ENCODE measurements at places on chromosomes 12 and 14.
A peak's percentile ranks its signal among the peaks of the same experiment; 100 is the strongest.

DNA sequence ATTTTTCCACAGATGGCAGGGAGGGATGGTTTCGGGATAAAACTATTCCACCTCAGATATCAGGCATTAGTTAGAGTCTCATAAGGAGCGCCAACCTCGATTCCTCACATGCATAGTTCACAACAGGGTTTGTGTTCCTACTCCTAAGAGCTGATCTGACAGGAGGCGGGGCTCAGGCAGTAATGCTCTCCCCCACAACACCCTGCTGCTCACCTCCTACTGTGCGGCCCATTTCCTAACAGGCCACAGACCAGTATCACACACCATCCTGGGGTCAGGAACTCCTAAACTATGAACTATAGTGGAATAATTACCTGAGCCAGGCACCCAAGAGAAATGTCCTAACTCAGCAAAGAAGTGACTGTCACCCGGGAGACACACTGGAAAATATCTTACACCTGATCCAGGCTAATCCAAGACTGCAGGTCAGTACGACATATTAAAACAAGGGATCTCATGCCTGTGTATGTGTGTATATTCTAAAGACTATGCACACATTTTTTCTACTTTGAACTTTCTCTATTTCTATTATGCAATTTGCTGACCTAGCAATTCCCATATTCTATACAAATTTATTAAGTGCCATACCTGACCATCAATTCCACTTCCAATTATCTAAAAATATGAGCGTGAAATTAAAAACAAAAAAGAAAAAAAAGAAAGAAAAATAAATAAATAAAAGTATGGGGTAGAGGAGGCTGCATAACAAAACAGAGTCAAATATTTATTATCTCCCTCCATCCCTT lies 4.7 kb downstream of the NAA25 start:
- DNase-seq, result no peak

GRCh38 chr14:103230021-103230420 lies 104.0 kb upstream of the EIF5 start:
- no peak for DNase-seq

GRCh38 chr14:105315211-105315721 lies 718 bp downstream of the PACS2 start:
- DNase-seq, result no peak

DNA sequence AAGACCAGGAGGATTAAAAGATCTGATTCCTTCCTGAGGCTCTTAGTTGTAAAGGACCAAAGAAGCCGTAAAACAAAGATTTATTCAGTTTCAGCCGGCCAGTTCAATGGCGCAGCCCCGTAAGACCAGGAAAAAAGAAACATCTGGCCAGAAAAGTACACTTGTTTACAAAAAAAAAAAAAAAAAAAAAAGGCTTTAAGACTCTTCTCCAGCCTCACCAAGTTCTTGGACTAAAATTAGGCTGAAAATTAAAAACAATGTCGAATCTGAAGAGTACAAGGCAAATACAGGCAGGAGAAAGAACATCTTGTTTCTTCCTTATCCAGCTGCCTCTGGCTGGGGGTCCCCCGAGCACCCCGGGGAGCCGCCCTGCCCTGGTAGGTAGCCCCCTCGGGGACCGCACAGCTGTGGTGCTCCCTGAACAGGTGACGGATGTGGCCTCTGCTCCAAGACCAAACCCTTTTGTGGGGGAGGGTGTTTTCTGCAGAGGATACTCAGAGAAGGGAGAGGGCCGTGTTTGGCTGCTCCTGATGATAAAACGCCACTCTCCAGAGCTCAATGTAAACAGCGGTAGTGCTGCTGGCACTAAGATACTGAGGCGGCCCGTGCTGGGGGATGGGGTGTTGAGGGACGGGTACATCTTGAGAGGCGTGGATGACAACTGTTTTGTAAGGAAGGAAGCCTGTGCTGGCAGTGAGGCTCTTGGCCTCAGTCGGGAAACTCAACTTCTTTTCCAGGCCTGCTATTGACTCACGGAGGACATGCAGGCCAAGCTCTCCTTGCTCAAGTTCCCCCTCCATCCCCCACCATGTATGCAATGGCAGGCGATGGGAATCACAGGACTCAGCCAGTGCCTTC lies 201.0 kb upstream of the DIO3 start:
- DNase-seq, result no peak

DNA sequence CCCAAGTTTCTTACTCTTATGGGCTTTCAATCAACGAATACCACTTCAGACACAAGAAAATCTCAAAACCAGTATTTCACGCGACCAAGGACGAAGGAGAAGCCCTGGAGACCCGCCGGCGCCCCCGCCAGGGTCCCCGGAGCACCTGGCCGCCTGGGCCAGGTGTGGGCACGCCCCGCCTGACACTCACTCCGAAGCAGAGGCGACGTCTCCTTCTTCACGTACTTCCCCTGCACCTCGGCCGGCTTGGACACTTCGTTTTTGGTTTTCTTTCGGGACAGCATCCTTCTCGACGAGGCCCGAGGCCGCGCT lies 466 bp downstream of the SAV1 start:
- DNase-seq, result no peak

DNA sequence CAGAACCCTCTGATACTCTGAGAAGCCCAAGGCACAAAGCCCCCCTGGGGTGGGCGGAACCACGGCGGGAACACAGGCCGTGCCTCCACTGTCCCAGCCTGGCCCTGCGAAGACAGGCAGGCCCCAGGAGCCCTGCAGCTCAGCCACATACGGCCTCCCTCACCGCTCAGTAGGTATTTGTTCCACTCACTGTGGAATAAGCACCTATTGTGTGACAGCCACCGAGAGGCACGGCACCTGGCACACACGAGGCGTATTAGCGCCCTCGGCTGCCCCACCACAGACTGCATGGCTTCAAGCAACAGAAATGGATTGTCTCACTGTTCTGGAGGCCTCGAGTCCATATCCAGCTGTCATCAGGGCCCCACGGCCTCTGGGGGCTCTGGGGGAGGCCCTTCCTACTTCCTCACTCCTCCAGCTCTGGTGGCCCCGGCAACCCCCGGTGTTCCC lies 66.3 kb downstream of the NCOR2 start:
- DNase-seq, result no peak

DNA sequence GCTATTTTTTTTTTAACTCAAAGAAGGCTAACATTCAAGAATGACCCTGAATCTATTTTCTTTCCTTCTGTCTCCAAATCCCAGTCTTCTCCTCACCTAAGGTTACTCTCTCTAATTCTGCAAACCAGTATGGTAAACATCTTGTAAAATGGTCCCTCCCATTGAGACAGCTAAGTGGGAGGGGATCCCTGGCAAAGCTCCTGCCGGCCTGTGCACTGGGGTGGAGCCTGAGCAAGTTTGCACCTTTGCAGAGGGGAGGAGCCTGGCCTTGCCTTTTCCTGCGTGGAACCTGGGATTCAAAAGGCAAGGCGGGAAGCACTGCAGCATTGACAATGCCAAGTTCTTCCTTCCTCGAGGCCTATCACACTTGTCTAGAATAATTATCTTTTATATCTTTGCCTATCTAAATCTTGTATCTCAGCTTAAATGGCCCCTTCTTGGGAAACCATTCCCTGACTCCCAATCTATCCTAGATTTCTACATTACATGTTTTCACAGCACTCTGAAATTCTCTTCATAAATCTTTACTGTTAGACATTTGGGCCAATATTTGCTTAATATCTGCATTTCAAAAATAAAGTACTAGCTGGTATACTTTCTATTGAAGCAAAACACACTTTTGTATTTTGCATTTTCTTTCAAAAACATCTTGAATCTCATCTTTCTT lies 83.0 kb downstream of the EPS8 start:
- no peak for DNase-seq

- DNase-seq, result peak; percentile 86
These were observed 8.5 kb upstream of the AMIGO2 start for GRCh38 chr12:47088021-47088944.

- DNase-seq, result no peak
These were observed 56.1 kb upstream of the YARS2 start for GRCh38 chr12:32811686-32812392.

DNA sequence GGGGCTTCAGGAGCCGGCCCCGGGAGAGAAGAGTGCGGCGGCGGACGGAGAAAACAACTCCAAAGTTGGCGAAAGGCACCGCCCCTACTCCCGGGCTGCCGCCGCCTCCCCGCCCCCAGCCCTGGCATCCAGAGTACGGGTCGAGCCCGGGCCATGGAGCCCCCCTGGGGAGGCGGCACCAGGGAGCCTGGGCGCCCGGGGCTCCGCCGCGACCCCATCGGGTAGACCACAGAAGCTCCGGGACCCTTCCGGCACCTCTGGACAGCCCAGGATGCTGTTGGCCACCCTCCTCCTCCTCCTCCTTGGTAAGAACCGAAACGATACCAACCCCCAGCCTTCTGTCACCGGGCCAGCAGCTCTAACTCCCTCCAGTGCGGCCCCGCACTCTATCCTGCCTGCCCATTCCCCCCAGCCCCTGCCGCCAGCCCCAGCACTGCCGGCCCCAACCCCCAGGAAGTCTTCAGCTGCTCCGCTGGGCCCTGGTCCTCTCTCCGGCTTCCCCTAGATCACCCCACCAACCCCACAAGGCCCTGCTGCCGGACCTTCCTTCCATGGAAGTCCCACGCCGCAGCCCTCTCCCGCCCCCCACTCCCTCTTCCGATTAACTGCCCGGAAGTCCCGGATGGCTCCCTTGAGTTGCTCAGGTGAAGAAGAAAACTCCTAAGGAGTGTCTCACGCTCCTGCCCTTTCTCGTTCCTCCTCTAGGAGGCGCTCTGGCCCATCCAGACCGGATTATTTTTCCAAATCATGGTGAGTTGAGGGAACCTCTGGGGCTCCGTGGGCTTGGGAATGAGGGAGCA lies 693 bp downstream of the LRP10 start:
- peak; percentile 78 for DNase-seq

- no peak for DNase-seq
These were observed 20.5 kb upstream of the MGP start for GRCh38 chr12:14906114-14906513.

GRCh38 chr14:70748422-70748821 lies 60.9 kb downstream of the MAP3K9 start:
- peak; percentile 20 for DNase-seq

GRCh38 chr14:99532310-99532709 lies 51.1 kb downstream of the CCNK start:
- DNase-seq, result no peak

GRCh38 chr12:109621901-109622364 lies 48.3 kb downstream of the MVK start:
- DNase-seq, result no peak

GRCh38 chr12:47819138-47819895 lies 386 bp downstream of the HDAC7 start:
- no peak for DNase-seq

DNA sequence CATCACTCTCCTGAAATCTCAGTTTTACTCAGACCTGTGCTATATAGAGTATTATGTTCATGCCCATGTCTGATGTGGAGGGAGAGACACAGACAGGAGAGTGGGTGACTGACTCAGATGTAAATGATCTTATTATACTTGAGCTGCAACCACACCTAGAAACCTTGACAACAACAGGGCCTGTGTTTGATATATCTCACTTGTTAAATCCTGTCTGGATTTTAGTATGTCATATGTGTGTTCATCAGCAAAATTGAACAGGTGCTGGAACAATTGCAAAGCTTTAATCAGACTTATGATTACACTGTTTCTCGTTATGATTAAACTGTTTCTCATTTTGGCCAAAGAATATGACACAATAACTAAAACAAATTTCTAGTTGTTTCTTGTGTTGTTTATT lies 37.7 kb downstream of the DIP2B start:
- peak; percentile 75 for DNase-seq

DNA sequence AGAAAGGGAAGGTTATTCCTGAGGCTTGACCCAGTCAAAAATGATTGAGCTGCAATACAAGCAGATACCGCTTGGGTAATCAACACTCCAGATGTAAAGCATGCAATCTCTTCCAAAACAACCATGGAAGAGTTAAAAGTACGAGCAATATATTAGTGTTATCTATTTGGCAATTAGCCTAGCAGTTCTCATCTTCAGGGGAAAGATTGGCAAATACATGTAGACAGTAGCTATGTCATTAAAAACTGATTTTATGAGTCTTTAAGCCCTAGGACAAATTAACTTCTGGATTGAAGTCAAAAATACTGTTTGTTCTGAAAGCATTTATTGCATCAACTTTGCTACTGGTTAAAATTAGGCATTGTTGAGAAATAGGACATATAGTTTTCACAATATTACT lies 9.3 kb upstream of the GYS2 start:
- no peak for DNase-seq

GRCh38 chr14:104954746-104955395 lies 23.3 kb downstream of the AHNAK2 start:
- no peak for DNase-seq

DNA sequence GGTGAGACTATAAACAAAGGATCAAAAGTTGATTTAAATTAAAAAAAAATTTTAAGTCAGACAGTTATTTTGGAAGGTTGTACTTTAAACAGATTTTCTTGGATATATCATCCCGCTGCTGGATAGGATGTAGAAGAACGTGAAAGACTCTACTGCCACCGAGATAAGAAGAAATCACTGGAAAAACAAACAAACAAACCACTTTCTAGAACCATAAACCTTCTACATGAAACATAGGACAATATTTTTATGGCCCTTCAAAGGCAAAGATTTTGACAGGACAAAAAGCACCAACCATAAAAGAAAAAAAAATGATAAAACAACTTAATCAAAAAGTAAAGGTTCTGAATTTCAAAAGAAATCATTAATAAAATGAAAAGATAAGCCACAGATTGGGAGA lies 268.2 kb upstream of the DAAM1 start:
- DNase-seq, result no peak

DNA sequence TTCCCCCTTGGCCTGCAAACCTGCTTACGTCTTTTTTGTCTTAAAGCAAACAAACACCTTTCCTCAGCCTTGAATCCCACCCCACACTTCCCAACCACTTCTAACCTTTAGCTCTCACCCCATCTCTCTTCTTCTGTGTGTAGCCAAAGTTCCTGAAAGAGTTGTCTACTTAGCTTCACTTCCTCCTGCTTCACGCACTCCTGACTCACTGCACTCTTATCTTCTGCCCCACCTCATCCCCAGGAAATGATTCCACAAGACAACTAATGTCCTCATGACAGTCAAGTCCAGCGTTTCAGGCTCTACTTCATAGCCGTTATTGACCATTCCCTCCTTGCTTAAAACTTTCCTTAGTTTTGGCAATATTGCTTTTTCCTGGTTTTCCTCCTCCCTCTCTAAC lies 22.4 kb downstream of the EIF2B2 start:
- DNase-seq, result peak; percentile 30

DNA sequence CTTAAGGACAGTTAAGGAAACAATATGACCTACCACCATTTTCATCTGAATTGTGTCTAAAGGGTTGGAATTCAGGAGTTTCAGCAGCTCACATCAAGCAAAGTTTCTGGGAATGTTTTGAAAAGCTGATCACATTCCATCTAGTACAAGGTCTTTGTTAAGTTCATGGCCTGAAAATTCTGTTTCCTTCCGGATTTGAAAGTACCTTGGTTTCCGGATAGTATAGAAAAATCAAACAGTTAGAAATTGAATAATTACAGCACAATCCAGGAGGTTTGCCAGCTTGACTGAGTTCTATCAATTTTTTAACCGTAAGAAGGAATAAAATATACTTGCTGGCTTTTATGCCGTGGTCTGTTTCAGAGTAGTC lies 136.5 kb downstream of the HMGA2 start:
- DNase-seq, result no peak

- DNase-seq, result no peak
These were observed 535.6 kb upstream of the ATP2B1 start for GRCh38 chr12:90244232-90244631.

All from astrocyte (in vitro differentiated cells and primary cell).